ENCODE measurements at places on chromosomes 3 and 15.
A peak's percentile ranks its signal among the peaks of the same experiment; 100 is the strongest.

DNA sequence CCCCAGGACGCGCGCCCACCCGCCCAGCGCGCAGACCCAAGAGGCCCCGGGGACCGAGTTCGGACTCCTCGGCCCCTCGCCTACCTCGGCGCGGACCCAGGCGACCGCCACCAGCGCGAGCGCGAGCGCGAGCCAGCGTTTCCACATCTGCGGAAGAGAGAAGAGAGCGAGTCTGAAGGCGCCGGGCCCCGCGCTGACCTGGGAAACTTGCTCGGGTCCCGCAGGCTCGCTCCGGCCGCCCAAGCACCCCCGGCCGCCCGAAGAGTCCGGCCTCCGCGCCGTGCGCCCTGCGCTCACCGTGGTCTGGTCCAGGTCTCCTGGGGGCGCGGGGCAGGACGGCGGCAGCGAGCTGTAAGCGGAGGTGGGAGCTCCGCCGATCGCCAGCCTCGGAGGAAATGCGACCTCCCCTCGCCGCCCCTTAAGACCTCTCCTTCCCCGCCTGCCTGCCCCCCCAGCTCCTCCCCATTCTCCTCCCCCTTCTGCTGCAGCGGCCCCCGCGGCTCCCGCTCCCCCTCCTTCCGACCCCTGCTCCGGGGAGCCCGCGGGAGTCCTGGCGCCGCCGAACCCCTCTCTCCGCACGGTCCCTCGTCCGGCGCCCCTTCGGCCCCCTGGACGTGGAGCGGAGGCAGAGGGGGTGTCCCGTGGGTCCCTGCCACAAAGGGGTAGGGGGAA lies at the start of gene FSTL1:
FSTL1 (minus strand) TSS at position 393 of the 672 bp plus-strand sequence; CDS start at position 147, 246 bp downstream.
- no peak for DNase-seq

DNA sequence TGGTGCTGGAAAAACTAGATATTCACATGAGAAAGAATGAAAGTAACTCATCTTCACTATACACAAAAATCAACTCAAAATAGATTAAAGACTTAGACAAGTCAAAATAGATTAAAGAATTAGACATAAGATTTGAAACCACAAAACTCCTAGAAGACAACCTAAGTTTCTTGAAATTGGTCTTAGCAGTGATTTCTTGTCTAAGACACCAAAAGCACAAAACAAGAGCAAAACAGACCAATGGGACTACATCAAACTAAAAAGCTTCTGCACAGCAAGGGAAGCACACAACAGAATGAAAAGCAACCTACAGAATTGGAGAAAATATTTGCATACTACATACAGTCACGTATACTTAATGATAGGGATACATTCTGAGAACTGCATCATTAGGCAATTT lies 6.5 kb upstream of the VPS39 start:
- DNase-seq: no peak

GRCh38 chr3:106140431-106140830 lies 271.6 kb upstream of the CBLB start:
- no peak for DNase-seq

DNA sequence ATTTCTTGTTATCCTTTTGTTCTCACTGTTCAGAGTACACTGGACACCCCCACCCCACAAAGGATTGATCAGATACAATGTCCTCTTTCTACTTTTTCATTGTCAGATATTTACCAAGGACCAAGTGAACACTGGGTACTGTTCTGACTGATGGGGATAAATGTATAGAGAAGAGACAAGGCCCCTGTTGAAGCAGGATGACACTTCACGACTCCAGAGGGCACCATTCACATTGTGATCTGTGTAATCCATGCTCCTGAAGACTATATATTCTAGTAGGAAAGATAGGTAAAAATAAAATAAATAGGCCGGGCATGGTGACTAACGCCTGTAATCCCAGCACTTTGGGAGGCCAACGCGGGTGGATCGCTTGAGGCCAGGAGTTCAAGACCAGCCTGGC lies 7.2 kb upstream of the CRYGS start:
- no peak for DNase-seq

- no peak for DNase-seq
Observed at GRCh38 chr15:70576696-70577095, 186.7 kb downstream of the UACA start.

DNA sequence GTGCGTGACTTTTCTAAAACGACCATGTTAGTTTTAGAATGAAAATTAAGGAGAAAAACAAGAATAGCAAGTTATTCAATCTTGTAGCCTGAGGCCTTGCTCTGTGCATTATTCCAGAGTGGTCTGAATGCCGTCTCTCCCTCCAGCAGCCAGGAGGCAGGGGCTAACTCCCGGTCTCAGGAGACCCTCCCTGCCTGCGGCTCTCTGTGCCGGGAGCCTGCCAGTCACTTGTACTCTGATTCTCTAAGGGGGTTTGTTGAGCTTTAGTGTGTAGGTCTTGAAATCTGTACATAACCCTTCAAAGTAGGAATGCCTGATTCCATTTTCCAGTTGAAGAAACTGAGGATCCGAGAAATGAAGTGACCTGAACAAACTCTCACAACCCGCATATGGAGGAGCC lies 97.3 kb downstream of the ARNT2 start:
- DNase-seq: no peak

DNA sequence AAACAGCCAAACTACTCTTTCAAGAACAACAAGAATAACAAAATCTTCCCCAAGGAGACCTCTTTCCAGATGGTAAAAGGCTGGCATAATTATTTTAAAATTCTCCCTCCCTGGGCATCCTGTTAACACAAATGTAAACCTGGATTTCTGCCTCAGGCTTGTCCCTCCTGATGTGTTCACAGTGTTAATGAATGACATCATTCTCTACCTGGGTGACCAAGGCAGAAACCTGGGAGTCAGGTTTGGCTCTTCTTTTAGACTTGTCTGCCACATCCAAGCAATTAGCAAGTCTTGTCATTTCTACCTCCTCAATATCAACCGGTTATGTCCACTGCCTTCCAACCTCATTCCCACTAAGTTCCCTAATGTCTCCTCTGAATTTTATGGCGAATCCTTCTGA lies 368.7 kb upstream of the TBL1XR1 start:
- DNase-seq: no peak

- no peak for DNase-seq
Observed at GRCh38 chr3:12845811-12846210, 4.4 kb upstream of the RPL32 start.

GRCh38 chr3:157065201-157065600 lies 94.7 kb downstream of the CCNL1 start:
- no peak for DNase-seq

GRCh38 chr3:42205800-42206514 lies 60.0 kb downstream of the CCK start:
- DNase-seq: no peak

- DNase-seq: no peak
Observed at GRCh38 chr3:55698831-55699230, 211.7 kb upstream of the WNT5A start.

- DNase-seq: no peak
Observed at GRCh38 chr15:56248311-56248992, 4.8 kb upstream of the RFX7 start.

GRCh38 chr3:114418724-114419543 lies 125.1 kb downstream of the TIGIT start:
- peak; percentile 75 for DNase-seq

- no peak for DNase-seq
Observed at GRCh38 chr3:129605922-129606635, 397 bp downstream of the PLXND1 start.

DNA sequence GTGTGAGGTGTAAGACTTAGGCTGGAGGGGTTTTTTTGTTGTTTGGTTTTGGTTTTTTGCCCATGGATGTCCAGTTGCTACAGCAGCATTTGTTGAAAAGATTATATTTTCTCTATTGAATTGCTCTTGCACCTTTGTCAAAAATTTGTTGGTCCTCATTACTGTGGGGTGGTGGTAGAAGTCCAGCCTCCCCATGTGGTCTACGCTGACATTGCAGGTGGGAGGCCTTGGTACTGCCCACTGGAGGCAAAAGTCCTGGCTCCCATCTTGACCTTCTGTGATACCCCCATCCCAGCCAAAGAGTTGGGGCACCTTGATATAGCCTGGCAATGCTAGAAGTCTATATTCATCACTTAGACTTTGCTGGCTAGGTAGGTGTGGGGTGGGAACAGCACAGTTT lies 5.4 kb upstream of the RAB6B start:
- no peak for DNase-seq

GRCh38 chr3:169836942-169837275 lies 24.2 kb upstream of the LRRC34 start:
- DNase-seq: no peak

GRCh38 chr15:61822511-61822910 lies 237.7 kb downstream of the VPS13C start:
- DNase-seq: no peak

- no peak for DNase-seq
Observed at GRCh38 chr15:72786676-72787345, 3.3 kb upstream of the ADPGK start.

DNA sequence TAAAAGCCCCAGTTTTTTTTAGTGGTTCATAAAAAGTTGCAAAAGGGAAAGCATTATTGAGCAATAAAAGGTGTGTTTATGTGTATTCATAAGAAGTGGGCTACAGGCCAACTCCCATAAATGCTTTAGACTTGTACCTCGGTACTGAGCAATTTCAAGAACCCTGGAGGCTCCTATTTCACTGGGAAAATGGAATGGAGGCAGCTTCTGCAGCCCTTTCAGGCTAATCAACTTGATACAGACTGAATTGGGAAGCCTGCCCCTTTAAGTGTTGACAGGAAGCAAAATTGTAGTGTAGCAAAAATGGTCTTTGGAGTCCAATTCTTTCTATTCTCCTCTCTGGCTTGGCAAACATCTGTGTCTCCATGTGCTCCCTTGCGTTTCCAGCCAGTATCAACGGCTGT lies 118.8 kb downstream of the ECT2 start:
- DNase-seq: no peak
